Femur (tissue), 1 donor: ENCODE measurements at places on chromosomes 3 and 15.

- no peak for DNase-seq
Observed at GRCh38 chr3:196440041-196440537, 7.9 kb upstream of the UBXN7 start.

DNA sequence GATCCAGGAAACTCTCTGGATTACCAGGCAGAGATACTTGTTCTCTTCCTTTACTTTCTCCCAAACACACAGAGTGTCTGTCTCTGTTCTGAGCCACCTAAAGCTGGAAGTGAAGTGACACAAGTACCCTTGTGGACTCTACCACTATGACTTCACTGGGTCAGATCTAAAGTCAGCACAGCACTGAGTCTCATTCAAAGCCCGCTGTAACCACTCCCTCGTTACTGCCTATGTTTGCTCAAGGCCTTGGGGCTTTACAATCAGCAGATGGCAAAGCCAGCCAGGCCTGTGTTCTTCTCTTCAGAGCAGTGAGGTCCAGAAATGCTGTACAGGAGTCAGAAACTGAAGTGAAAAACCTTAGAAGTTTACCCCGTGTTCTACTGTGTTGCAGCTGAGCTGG, 588.3 kb upstream of the SEMA6D start:
- DNase-seq: no peak

GRCh38 chr15:45548753-45549520, 26.4 kb upstream of the SLC30A4 start:
- no peak for DNase-seq

DNA sequence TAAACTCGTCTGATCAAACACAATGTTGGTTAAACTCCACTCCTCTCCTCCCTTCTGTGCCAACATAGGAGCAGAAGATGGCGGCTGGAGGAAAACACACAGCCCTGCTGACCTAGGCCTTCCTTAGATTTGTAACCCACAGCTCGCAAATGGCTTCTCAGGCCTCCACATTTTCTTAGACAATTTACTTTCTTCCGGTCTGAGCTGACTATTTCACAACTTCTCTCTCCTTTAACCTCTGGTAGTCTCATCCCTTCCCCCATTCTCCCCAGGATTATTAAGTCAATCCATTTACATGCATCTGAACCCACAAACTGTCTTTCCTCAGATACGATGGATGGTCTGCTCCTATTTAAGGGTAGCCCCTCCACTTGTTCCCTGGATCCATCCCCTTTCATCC, 25.7 kb upstream of the ULK4 start:
- no peak for DNase-seq

- DNase-seq: no peak
Observed at GRCh38 chr3:157148196-157148889, 11.6 kb downstream of the CCNL1 start.

- no peak for DNase-seq
Observed at GRCh38 chr3:154290187-154290586, 34.1 kb downstream of the DHX36 start.

GRCh38 chr15:76150513-76150912, 90.7 kb downstream of the TMEM266 start:
- DNase-seq: peak; percentile 64

GRCh38 chr3:113804661-113805060, 33.9 kb upstream of the GRAMD1C start:
- DNase-seq: no peak

DNA sequence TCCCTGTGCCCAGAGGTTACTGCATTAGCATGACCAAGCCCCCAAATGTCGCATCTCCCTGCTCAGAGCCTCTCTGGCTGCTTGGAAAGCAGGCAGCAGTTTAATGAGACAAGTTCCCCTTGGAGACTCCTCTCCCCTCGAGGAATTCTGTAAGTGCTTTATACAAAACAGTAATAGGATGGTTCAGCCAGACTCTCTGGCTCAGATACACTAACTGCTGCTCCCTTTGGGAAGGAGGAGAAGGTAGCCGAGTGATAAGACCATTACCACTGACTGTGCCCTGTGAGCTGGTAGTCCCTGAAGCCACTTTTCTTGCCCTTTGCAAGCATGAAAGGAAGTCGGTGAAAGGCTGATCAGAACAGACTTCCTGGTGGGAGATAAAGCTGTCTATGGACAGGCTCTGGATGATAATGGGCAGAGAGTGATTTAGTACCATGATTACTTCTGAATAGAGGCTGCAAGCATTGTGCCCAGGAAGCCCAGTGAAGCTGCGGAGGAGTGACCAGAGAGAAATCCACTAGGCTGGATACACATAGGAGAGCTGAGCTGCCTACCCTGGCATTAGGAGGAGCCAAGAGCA, 100.8 kb downstream of the SEMA6D start:
- no peak for DNase-seq

GRCh38 chr15:34883633-34884032, 85.9 kb downstream of the AQR start:
- DNase-seq: no peak

GRCh38 chr3:62503516-62503915, 130.2 kb upstream of the FEZF2 start:
- DNase-seq: no peak

GRCh38 chr3:60555686-60556354, 695.4 kb downstream of the FHIT start:
- no peak for DNase-seq

- DNase-seq: no peak
Observed at GRCh38 chr3:136741063-136741462, 11.1 kb downstream of the STAG1 start.

GRCh38 chr3:18880691-18881090, 267.6 kb upstream of the KCNH8 start:
- DNase-seq: no peak

GRCh38 chr3:13123013-13123654, 49.9 kb upstream of the IQSEC1 start:
- DNase-seq: no peak

- DNase-seq: no peak
Observed at GRCh38 chr3:124846189-124846588, 41.0 kb downstream of the ITGB5 start.

DNA sequence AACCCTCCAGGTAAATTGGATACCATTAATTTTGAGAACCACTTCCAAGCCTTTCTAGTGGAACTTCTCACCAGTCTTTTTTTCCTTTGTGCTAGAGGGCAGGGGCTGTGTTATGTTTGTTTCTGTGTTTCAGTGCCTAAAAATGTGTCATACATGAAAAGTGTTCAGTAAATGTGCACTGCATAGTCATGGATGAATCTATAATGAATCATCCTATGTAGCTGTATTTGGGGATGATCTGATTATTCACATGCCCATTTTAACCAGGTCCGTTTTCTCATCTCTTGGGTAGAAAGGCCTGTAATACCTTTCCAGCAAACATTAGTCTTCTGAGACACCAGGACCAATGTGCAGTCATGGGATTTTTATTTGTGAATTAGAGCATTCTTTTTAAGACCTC, 583.0 kb upstream of the GOLIM4 start:
- no peak for DNase-seq

DNA sequence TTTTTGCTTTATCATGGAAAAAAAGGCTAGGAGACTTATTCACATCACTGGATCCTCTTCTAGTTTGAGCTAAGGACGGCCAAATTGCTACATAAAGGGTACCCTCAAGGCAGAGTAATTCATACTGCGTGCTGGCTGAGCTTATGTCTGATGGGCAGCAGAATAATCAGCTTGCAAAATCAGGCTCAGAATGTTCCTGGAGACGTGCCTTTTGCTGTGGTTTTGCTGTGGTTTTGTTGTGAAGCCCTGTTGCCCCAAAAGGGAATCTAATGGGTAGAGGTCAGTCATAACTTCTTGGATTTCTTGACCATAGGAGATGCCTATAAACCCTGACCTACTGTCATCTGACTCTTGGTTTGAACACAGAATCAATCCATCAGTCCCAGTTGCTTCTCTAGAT, 189.9 kb downstream of the SOX2 start:
- no peak for DNase-seq

GRCh38 chr3:137970914-137971831, 38.8 kb upstream of the CLDN18 start:
- peak; percentile 76 for DNase-seq

GRCh38 chr3:136891934-136892855, 30.2 kb downstream of the NCK1 start:
- no peak for DNase-seq

DNA sequence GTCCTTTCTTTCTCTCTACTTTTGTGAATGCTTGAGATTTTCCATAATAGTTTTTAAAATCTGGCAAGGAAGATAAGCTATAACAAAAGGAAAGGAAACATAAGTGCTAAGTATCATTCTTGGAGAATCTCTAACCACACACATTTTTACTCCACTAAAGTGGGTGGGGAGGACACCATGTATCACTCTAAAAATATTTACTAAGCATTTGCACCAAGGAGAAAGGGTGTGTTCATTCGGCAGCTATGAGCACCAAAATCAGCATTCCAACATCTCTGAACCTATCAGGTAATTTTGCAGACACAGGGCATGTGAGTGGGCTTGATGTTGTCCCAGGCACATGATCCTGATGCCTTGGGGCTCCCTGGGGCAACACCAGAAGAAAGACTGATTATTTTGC, 5.5 kb downstream of the B4GALT4 start:
- no peak for DNase-seq

DNA sequence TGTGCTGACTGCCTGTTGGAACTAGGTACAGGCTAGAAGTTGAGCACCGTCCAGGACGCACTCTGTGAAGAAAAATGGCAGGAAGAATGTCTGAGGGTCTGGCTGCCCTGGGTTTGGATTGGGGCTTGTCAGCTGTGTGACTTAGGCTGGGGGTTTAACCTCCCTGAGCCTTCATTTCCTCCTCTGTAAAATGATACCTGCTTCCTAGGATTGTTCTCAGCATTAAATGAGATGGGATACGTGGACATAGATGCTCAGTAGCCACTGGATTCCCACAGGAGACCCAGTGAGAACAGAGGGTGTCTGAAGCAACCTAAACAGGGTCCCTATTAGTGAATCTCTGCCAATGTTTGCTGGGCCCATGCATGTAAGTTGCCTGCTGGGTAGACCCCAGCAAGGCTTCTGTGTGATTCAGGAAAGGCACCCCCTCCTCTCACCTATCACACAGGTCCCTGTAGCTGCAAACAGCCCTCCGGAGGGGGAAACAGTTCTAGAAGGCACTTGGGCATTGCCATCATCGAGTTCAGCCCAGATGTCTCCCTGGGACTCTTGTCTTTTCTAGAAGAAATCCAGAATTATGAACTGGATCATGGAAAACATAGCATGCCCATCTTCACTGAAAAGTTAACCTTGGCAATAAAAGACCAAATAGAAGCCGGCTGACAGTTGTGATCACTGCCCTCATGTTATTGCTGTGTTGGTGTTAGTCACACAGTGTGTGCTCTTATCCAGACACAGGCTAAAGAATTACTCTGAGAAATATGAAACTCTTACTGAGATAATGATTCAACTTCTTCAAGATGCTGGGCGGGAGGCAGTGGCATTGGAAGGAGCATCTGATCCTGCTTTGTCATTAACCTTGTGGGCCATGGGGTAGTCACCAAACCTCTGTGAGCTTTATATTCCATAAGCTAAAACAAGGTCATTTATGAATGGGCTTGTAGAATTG, 64.5 kb downstream of the SMAD6 start:
- DNase-seq: no peak

DNA sequence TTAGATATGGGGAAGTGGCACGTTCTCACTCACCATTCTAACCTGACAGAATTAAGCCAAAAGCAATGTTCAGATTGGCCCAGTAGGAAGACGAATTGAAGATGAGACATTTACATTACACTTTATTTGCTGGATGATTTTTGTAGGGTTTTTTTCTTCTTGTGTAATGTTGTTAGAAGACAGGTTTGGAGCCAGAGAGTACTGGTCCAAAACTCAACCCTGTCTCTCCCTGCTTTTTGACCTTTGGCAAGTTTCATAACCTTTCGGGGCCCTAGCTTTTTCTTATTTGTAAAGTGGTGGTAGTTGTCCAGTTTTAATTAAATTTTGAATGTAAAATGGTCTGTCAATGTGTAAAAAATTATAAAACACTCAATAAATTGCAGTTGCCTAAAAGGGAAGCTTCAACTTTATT, 29.5 kb downstream of the PDE8A start:
- no peak for DNase-seq

DNA sequence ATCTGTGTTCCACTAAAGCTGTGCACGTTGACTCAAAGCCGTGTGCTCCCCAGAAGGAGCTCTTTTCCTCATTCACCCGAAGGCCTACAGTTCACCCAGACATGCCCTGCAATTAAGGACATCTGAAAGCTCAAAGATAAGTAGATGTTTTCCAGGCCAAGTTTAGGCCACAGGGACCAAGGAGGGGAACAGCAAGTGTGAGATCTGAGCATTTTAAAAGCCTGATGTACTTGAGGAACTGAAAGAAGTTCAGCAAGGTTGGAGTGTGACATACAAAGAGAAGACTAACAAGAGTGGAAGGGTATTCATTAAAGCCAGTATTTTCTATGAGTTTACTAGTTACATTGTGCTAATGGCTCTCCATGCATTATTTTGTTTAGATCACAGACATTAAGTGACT, 68.0 kb downstream of the CASR start:
- no peak for DNase-seq

GRCh38 chr15:90845201-90845949, 23.0 kb upstream of the FURIN start:
- no peak for DNase-seq

- DNase-seq: no peak
Observed at GRCh38 chr3:141669434-141669833, 68.7 kb upstream of the RNF7 start.

- DNase-seq: no peak
Observed at GRCh38 chr15:47541562-47541961, 175.7 kb upstream of the SEMA6D start.

GRCh38 chr3:66215106-66215505, 5.7 kb upstream of the SLC25A26 start:
- no peak for DNase-seq

GRCh38 chr3:12005951-12006625, 1.9 kb downstream of the SYN2 start:
- DNase-seq: no peak

DNA sequence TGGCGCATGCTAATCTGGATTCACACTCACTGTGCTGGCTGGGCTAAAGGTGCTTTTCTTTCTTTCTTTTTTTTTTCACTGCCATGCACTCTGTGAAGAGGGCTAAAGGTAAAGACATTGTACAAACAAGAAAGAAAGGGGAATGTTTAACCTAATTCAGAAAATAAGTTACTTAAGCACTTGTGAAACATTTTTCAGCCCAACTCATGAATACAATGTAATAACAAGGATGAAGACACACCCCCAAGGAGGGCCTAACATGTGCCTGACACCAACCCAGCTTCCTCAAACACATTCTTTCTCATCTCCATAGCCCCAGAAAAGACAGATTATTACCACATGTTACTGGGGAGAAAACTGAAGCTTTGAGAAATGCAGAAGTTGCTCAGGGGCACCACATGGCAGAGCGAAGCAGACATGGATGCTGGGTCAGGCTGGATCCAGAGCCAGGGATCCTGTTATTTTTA, 5.7 kb downstream of the STIMATE start:
- DNase-seq: no peak

DNA sequence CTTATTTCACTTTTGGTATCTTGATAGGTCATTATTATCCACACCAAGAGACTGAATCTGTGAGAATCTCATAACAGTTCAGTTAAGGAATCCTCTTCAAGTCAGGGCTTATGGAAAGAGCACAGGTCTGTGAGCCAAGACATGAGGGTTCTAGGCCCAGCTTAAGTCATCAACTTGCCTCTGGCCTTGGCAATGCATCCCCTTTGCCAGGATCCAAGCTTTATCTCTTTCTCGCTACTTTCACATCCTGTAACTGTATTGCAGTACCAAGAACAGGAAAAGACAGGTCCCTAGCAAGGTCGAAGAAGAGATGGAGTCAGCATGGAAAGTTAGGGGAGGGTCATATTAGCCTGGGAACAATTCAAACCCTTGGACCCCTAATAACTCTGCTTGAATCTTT, 13.5 kb upstream of the APOD start:
- DNase-seq: no peak
